ENCODE measurements at places on chromosomes 7 and 10. TPM values are rescaled to one million over a fixed set of nuclear protein-coding genes. Genes with fewer than 3 reads are reported as not detected.

GRCh38 chr7:20194343-20194995 lies 22.7 kb downstream of the MACC1 start:
- no peak for DNase-seq
- H3K27ac ChIP-seq: no peak overlapping the region
- H3K36me3 ChIP-seq: no peaks in the 10 kb centered on the region
- H3K4me3 ChIP-seq: no peak overlapping the region
- H3K27me3 ChIP-seq: no peaks in the 10 kb centered on the region
- peaks cover 19% of the 10 kb centered on the region for H3K4me1 ChIP-seq

GRCh38 chr10:112335111-112335867 lies 38.6 kb upstream of the ACSL5 start:
- H3K27ac ChIP-seq: no peak overlapping the region
- no peaks in the 10 kb centered on the region for H3K36me3 ChIP-seq
- H3K27me3 ChIP-seq: no peaks in the 10 kb centered on the region
- H3K4me3 ChIP-seq: no peak overlapping the region
- no peaks in the 10 kb centered on the region for H3K4me1 ChIP-seq
- no peak for DNase-seq

The NEBL gene
- total RNA-seq: 3.5 TPM

DNA sequence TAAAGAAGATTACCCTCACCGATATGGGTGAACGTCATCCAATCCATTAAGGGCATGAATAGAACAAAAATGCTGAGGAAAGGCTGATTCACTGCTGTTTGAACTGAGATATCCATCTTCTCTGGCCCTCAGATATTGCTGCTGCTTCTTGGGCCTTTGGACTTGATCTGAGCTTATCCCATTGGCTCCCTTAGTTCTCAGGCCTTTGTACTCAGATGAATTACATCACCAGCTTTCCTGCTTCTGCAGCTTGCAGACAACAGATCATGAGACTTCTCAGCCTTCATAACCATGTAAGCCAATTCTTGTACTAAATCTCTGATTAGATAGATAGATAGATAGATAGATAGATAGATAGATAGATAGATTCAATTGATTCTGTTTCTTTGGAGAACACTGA lies 40.2 kb downstream of the CYCS start:
- H3K27ac ChIP-seq: no peak overlapping the region
- H3K36me3 ChIP-seq: no peaks in the 10 kb centered on the region
- H3K4me1 ChIP-seq: no peaks in the 10 kb centered on the region
- no peaks in the 10 kb centered on the region for H3K27me3 ChIP-seq
- DNase-seq: no peak

GRCh38 chr10:17122726-17123661 lies 6.6 kb downstream of the CUBN start:
- no peak for DNase-seq
- no peak overlapping the region for H3K4me3 ChIP-seq

All from esophagus muscularis mucosa (tissue), 4 donors.